NCI-H460 (cell line): ENCODE measurements at places on chromosomes 3 and 15. TPM values are rescaled to one million over a fixed set of nuclear protein-coding genes. Genes with fewer than 3 reads are reported as not detected.

DNA sequence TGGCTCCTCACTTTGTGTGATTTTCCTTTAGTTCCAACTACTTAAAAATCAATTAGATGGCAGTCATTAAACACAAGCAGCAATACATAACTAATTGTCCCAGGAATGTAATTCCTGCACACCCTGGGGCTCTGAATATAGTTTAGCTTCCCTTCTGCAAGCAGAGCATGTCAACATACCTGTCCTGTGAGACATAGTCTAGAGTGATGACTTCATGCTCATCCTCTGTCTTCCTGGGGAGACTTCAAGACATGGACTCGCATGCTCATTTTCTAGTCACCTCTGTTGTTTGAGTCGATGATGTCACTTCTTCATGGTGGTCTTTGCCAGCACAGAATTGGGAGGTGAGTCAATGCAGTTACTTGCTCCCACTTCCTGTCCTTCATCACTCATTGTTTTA lies 15.7 kb downstream of the C3orf52 start:
- no peak for DNase-seq

GRCh38 chr3:59436164-59436958 lies 386.5 kb upstream of the CFAP20DC start:
- no peak for DNase-seq

GRCh38 chr3:139044366-139045210 lies at the start of gene PRR23C:
PRR23C (minus strand) TSS chr3:139044892; CDS start chr3:139044620, 272 bp downstream.
- DNase-seq = no peak

GRCh38 chr15:39172380-39173281 lies 408.2 kb upstream of the THBS1 start:
- no peak for DNase-seq

MUSTN1 gene
- 0.67 and 1.9 TPM in 2 replicates for total RNA-seq
